ENCODE measurements at places on chromosomes 1 and 21.

DNA sequence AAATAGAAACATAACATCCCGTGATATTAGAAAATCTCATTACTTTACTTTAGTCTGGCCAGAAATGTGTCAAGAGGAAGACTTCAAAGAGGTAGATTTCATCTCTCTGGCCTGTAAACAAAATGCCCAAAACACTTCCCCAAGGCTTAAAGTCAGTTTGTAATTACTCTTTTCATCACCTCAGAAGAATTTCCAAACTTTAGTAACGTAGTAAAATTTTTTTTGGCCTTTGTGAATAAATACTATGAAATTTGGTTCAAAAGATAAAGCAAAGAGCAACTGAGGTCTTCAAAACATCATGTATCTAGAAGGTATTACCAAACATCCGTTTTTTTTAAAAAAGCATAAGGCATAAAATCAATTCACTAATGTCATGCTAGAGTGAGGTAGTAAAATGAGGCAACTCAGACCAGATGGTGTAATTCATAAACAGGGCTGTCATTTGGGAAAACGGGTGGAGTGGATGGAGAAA is 51.4 kb downstream of the LEPR start:
- no peaks in the 10 kb centered on the region for H3K27me3 ChIP-seq
- H3K4me1 ChIP-seq, result peaks cover 2% of the 10 kb centered on the region
- no peak overlapping the region for H3K27ac ChIP-seq
- DNase-seq, result no peak
- H3K36me3 ChIP-seq, result no peaks in the 10 kb centered on the region
- H3K4me3 ChIP-seq, result no peak overlapping the region

GRCh38 chr1:208223136-208223535 is 21.0 kb downstream of the PLXNA2 start:
- no peaks in the 10 kb centered on the region for H3K36me3 ChIP-seq
- H3K27ac ChIP-seq, result no peak overlapping the region

DNA sequence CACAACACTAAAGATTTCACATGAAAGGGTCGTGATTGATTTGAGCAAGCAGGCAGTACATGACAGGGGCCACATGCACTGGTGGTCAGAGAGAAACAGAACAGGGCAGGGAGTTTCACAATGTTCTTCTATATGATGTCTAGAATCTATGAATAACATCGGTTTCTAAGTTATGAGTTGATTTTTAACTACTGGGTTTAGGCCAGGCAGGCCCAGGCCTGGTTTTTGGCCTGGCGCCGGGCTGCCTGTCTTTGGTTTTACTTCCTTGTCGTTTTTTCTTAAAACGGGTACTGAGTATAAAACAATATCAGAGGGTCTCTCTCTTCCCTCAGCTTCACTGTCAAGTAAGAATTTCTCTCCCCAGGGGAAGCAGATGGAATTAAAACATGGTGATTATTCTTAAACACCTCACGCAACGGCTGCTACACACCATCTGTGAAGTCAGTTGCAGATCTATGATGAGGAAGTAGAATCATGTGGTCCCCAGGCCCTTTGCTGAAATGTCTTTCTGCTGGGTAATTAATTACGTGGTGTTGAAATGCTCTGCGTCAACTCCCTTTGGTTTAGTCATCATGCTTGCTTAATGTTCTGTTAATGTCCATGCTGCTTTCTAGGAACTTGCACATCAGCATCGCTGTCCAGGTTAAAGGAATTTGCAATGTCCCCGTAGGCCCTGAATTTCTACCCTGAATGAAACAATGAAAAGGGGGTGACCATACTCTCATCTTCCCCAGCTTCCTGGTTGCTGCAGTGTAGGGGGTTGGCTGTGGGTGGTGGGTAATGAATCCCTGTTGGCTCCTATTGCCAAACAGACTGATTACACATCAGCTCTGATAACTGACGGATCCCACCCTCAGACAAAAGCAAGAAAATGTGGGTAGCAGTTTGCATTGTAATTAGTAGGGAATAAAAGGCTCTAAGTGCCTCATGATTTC is 70.3 kb downstream of the SERINC2 start:
- no peak for DNase-seq
- H3K36me3 ChIP-seq, result no peaks in the 10 kb centered on the region
- H3K27ac ChIP-seq, result no peak overlapping the region
- H3K27me3 ChIP-seq, result no peaks in the 10 kb centered on the region
- no peak overlapping the region for H3K4me3 ChIP-seq

DNA sequence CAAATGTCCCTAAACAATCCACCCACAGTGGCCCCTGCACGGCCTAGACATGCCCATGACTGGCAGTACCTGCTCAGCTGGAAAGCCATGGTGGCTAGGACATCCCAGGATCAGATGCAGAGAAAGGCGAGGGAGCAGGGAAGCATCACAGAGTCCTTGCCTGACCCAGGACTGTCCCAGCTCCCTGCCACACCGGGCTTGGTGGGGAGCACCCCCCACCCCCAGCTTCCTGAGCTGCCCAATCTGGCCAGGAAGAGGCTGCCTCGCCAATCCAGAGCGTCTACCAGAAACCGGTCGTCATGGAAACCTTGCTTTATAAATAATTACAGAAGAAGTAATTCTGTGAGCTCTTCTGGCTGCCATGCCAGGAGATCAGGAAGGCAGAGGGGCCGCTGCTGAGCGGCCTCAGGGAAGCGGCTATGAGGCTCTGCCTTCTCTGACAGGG is 34.8 kb downstream of the ACOT7 start:
- H3K36me3 ChIP-seq, result no peaks in the 10 kb centered on the region
- H3K27ac ChIP-seq, result no peak overlapping the region
- H3K4me3 ChIP-seq, result no peak overlapping the region
- DNase-seq, result no peak

DNA sequence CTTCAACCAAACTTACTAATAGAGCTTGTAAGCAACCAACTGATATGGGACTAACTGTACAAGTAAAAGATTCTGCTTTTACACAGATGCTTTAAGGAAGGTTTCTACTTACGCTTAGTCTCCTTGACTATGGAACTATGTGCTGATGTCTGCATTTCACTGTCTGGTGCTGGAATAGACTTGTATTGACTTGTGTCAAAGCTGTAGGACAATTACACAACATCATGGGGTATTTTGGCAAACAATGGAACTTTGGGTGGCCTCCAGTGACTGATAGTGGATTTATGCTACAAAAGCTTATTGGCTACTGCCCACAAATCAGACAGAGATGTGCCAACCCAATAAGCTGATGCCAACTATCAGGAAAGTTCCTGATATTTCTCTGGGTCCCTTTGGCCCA is 10.6 kb downstream of the CBR1 start:
- no peaks in the 10 kb centered on the region for H3K27me3 ChIP-seq
- no peaks in the 10 kb centered on the region for H3K4me1 ChIP-seq

- no peaks in the 10 kb centered on the region for H3K4me1 ChIP-seq
- no peak overlapping the region for H3K27ac ChIP-seq
- DNase-seq, result no peak
Observed at GRCh38 chr1:37486680-37487618, 12.6 kb downstream of the ZC3H12A start.

GRCh38 chr1:217943361-217943760 is 312.2 kb downstream of the SPATA17 start:
- H3K36me3 ChIP-seq, result no peaks in the 10 kb centered on the region
- no peak overlapping the region for H3K4me3 ChIP-seq
- DNase-seq, result no peak

DNA sequence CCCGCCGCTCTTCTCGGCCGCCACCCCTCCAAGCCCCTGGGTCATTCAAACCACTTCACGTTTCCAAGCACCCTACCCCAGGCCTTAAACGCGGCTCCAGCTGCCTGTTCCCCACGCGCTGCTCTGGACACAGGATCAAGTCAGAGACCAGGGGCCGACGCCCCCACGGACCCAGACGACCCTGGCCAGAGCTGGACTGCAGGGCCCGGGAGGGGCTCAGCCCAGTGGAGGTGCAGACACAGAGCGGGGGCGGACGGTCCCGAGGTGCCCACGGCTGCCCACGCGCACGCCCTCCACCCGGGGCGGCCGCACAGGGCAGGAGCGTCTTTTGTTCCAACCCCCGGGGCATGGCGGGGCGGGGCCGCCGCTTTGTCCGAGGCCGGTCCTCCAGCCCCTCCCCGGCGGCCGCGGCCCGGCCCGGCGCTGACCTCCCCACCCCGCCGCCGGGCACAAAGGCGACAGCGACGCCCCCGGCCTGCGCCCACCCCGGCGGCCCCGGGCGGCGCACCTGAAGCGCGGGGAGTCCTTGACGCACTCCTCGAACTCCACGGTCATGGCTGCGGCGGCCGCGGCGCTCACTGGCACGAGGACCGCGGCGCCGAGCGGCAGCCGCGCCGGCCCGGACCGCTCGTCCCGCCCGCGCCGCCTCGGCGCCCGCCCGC is 338 bp downstream of the ACAP3 start:
- H3K4me3 ChIP-seq, result peak overlapping the region; percentile 67
- H3K27me3 ChIP-seq, result no peaks in the 10 kb centered on the region
- H3K36me3 ChIP-seq, result peaks cover 14% of the 10 kb centered on the region
- no peak overlapping the region for H3K27ac ChIP-seq
- peaks cover 18% of the 10 kb centered on the region for H3K4me1 ChIP-seq

DNA sequence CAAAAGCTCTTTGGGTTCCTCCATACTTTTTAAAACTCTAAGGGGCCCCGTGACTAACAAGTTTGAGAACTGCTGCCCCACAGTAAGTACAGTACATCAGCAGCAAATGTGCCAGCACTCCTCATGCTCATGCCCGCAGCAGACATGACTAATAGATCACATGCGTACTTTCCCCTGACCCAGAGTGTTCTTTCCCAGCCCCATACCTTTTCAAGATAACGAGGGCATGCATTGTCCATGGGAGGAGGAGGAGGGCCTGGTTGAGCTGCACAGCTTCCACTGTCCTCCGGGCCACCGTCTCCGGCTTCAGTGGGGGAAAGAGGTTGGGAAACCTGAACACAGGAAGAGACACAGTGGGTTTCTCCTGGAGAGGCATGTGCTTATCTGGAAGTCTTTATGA is 45.5 kb downstream of the DHRS3 start:
- no peaks in the 10 kb centered on the region for H3K4me1 ChIP-seq
- 0 out of 2 replicates have a peak, but pooled peaks cover 8% of the 10 kb centered on the region for H3K36me3 ChIP-seq
- H3K4me3 ChIP-seq, result no peak overlapping the region
- DNase-seq, result no peak
- H3K27me3 ChIP-seq, result no peaks in the 10 kb centered on the region

- no peaks in the 10 kb centered on the region for H3K4me1 ChIP-seq
- DNase-seq, result no peak
- no peaks in the 10 kb centered on the region for H3K36me3 ChIP-seq
- H3K27me3 ChIP-seq, result no peaks in the 10 kb centered on the region
Observed at GRCh38 chr1:218846181-218846580, 327.5 kb upstream of the LYPLAL1 start.

GRCh38 chr1:114369930-114370329 is 141.1 kb downstream of the TRIM33 start:
- no peaks in the 10 kb centered on the region for H3K36me3 ChIP-seq
- H3K4me1 ChIP-seq, result peaks cover 2% of the 10 kb centered on the region
- H3K27ac ChIP-seq, result no peak overlapping the region
- no peak for DNase-seq
- no peak overlapping the region for H3K4me3 ChIP-seq

DNA sequence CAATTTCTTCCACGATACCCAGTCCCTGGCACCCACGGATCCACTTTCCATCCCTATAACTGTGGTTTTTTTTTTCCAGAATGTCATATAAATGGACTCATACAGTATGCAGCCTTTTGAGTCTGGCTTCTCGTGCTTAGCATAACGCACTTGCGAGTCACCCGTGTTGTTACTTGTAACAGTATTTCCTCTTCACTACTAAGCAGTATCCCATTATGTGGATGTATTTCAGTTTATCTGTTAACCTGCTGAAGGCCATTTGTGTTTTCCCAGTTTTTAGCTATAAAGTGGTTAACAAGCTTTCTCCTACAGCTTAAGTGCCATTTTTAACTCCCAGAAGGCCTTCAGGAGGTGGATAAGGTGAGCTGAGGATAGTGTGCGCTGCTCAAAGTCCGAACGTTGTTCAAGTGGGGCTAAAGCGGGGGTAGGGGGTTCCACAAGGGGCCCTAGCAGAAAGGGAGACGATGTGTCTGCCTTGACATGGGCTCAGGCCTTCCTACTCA is 829 bp downstream of the ADAR start:
- DNase-seq, result no peak
- H3K4me1 ChIP-seq, result peaks cover 2% of the 10 kb centered on the region
- H3K36me3 ChIP-seq, result no peaks in the 10 kb centered on the region

- H3K4me3 ChIP-seq, result no peak overlapping the region
- no peak for DNase-seq
- no peak overlapping the region for H3K27ac ChIP-seq
Observed at GRCh38 chr1:230356869-230357794, 69.0 kb downstream of the PGBD5 start.

DNA sequence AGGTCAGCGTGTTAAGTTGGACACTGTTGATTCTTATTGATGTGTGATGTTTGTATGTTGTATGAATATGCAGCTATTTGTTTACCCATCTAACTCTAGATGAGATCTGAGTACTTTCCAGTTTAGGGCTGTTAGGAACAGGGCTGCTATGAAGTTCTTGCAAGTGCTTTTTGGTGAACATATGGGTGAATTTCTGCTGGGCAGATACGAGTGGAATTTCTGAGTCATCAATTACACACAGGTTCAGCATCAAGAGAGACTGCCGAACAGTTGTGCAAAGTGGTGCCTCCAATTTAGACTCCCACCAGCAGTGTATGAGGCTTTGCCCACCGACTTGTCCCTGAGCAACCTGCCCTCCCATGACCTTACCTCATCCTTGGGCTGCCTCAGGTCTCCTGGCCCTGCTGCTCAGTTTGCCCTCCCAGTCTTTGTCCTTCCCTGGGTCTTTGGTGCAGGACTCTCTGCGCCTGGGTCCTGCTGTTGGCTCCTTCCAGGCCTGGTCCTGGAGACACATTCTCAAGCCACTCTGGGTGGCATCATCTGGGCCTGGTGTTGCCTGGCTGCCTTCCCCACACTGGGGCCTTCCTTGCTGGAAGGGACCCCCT is 343.6 kb downstream of the PTPRU start:
- H3K27me3 ChIP-seq, result no peaks in the 10 kb centered on the region
- peaks cover 1% of the 10 kb centered on the region for H3K4me1 ChIP-seq
- no peaks in the 10 kb centered on the region for H3K36me3 ChIP-seq
- no peak overlapping the region for H3K4me3 ChIP-seq

DNA sequence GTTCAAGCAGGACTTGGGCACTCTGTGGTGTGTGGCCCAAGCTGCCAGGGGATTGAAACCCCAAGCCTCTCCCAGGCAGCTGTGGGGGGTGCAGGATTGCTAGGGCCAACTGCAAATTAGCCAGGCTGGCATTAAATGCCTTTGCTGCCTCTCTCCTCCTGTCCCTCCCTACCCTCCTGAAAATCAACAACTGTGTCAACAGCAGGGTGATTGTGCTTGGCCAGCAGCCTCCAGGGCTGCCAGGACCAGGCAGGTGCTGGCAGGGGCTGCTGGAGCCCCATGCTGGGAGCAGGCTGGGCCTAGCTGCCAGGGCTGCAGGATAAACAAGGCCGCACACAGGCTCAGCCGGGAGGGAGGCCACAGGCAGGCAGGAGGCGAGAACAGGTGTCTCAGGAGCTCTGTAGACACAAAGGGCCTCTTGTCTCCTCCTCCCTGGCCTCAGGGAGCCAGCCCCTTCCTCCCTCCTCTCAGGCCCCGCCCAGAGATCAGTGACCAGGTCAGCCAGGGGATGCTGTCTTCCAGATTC is 11.4 kb downstream of the SOX13 start:
- no peaks in the 10 kb centered on the region for H3K27me3 ChIP-seq
- no peak for DNase-seq
- no peaks in the 10 kb centered on the region for H3K36me3 ChIP-seq

GRCh38 chr1:34587761-34588160 is 167.1 kb upstream of the GJB5 start:
- H3K27ac ChIP-seq, result no peak overlapping the region
- no peak overlapping the region for H3K4me3 ChIP-seq
- no peaks in the 10 kb centered on the region for H3K36me3 ChIP-seq
- H3K27me3 ChIP-seq, result no peaks in the 10 kb centered on the region
- 0 out of 2 replicates have a peak, but pooled peaks cover 3% of the 10 kb centered on the region for H3K4me1 ChIP-seq

GRCh38 chr1:21546122-21546825 is 37.1 kb downstream of the ALPL start:
- no peak overlapping the region for H3K4me3 ChIP-seq
- peaks cover 4% of the 10 kb centered on the region for H3K4me1 ChIP-seq
- H3K27ac ChIP-seq, result no peak overlapping the region
- H3K36me3 ChIP-seq, result no peaks in the 10 kb centered on the region
